ENCODE measurements at places on chromosomes 6 and 20.

- DNase-seq: no peak
These were observed 306.4 kb downstream of the CD83 start for GRCh38 chr6:14423955-14424354.

DNA sequence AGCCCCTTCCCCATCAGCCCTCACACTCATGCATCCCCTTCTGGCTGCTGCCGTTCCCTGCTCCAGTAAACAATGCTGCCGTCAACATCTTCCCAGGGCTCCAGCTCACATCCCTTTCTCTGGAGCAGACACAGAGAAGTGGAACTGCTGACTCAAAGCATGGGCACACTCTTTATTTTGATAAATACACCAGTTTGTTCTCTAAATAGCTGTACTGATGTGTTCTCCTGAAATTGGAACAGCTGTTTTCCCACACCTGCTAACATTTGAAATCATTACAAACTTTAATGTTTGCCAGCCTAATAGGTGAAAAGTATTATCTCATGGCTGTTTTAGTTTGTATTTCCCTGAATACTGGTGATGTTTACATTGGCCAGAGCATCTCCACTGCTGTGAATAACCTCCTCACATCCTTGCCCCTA is 102.1 kb upstream of the NXT1 start:
- no peak for DNase-seq

- no peak for DNase-seq
These were observed 1.9 kb downstream of the TNFAIP3 start for GRCh38 chr6:137868721-137869548.

DNA sequence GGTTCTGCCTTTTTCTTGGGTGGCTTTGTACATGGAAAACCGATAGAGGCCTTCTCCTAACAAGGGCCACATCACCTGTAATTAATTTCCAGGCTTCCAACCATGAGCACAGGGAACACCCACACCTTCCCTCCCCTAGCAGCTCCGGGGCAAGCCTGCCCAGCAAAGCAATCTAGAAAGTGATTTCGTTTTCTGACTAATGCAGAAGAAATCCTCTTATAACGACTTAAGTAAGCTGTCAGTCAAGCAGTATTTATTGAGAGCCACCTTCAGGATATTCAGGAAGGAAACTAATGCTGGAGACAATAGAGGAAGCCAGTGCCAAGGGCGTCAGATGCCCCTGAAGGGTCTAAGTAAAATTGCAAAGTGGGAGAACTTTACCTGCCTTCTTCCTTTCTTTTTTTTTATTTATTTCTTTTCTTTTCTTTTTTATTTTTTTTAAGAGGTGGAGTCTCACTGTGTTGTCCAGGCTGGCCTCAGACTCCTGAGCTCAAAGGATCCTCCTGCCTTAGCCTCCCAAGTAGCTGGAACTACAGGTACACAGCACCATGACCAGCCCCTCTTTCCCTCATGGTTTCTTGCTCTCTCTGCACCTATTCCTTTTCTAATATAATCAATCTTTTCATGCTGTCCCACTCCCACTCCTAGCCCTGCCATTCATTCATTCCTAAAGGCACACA is 67.5 kb upstream of the MBOAT1 start:
- DNase-seq: no peak

DNA sequence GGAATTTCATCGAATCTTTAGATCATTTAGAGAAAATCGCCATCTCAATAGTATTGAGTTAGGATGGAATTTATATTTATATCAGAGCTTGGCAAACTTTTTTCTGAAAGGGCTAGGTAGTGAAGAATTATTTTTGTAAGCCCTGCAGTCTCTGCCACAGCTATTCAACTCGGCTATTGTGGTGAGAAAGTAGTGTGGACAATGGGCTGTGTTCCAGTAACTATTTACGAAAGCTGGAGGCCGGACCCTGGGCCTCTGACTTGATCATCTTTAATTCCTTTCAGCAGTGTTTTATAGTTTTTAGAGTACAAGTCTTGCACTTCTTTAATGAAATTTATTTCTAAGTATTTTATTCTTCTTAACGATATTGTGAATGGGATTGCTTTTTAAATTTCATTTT is 201.5 kb downstream of the FARS2 start:
- no peak for DNase-seq

- DNase-seq: no peak
These were observed 367.3 kb upstream of the EPHA7 start for GRCh38 chr6:93786474-93787330.

- DNase-seq: no peak
These were observed 54.2 kb downstream of the HFE start for GRCh38 chr6:26141378-26141904.

DNA sequence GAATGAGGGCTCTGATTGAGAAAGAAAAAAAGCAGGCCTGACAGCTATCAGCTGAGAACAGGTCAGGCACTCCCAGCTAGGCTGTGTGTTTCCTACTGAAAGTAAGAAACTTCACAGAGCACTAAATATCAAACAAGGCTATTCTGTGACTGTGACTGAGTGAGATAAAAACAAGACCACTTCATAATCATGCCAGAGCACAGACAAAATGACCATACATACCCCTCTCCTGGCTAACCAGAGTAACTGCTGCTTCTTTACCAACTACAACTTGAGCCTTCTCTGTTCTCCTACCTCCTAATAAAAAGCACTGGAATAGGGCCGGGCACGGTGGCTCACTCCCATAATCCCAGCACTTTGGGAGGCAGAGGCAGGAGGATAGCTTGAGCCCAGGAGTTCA is 6.8 kb upstream of the BTN1A1 start:
- no peak for DNase-seq

DNA sequence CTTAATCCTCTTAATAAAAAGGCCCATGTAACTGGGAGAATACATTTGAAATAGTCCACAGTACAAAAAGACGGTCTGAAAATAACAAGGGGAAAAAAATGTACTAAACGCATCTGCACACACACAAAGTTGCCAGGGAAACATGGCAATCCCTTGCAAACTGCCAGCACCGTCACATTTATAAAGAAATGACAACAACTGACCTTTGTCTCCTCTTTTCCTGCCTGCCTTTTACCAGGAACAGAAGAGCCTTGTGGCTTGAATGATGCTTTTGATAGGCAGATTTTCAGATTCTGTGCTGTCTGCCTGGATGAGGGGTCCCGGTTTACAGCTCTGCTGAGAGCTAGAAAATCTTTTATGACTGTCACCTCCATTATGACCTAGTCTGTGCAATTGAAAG is 308.6 kb upstream of the ZFP64 start:
- no peak for DNase-seq

GRCh38 chr6:25889877-25890853 is 16.1 kb upstream of the SLC17A3 start:
- DNase-seq: no peak

GRCh38 chr6:13112921-13113320 is 215.4 kb downstream of the TBC1D7 start:
- no peak for DNase-seq

DNA sequence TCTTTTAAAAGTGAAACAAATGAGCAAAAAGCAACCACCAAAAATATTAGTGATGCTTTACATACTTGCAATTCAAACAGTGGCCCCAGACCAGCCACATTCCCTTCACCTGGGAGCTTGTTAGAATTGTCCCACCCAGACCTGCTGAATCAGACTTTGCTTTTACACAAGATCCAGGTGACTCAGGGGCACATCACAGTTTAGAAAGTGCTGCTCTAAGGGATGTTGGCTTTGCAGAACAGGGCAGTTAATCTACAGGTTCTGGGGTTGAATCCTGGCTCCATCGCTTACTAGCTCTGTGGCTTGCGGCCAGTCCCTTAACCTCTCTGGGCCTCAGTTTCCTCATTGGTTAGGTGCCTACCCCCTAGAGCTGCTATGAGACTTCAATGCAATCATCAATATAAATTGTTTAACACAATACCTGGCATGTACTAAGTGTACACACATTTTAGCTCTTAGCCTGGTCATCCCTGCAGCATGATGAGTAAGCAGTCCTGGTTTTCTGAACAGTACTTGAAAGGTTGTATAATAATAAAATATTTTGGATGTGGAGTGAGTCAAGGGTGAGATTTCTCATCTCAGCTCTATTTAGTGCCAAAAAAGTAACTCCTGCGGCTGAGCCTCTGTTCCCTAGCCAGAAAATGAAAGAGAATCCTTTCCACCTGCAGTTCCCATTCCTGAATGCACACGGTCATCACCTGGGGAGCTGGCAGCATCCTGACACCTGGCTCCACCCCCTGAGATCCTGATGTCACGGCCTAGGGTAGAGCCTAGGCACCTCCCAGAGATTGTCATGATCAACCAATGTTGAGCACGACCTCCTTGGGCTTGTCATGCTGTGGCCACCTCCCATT is 162.7 kb downstream of the ANKRD60 start:
- no peak for DNase-seq

All from stimulated activated CD4-positive, alpha-beta T cell treated with anti-CD3 and anti-CD28 coated beads, Interleukin-1b, Interleukin-23, amount 100 ng/mL, for 4 hours (primary cell).